Spinal cord (tissue), 10 donors: ENCODE measurements at places on chromosomes 5 and 9.

- no peak for DNase-seq
Observed at GRCh38 chr5:134099288-134099872, 15.1 kb upstream of the TCF7 start.

GRCh38 chr5:93789173-93790067 is 48.0 kb upstream of the POU5F2 start:
- DNase-seq = no peak

DNA sequence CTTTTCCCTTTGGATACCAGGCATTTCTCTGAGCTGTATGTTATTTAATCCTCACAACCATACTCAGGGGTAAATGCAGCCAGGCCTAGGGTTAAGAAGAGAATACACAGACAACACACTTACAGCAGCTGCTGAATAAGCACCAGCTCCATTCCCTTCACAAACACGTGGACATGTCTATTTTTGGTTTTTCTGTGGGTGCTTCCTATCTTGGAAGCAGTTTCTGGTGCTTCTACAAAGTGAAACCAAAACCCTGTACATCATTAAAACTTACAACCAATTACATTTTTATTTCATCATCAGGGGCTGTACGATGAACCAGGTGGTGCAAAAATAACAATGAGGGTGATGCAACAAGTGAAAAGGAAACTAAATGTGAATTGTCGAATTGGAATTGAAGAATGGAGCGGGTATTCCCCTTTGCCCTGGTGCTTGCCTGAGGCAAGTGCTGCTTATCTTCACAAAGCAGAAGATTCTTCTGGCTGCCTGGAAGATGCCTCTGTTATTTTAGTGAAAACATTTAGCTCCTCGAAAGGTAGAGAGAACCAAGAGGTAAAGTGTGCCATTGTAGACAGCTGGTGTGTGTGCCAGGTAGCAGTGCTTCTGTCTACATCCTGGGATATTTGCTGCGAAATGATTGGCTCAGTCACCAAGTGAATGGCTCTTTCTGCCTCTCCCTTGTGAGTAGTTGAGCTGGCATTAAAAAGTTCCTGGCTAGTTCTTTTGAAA is 18.6 kb upstream of the IFNB1 start:
- DNase-seq = no peak

GRCh38 chr5:119267958-119268386 is 87.8 kb upstream of the TNFAIP8 start:
- peak; percentile 96 for DNase-seq

- no peak for DNase-seq
Observed at GRCh38 chr9:93301291-93301811, 117.4 kb downstream of the WNK2 start.

DNA sequence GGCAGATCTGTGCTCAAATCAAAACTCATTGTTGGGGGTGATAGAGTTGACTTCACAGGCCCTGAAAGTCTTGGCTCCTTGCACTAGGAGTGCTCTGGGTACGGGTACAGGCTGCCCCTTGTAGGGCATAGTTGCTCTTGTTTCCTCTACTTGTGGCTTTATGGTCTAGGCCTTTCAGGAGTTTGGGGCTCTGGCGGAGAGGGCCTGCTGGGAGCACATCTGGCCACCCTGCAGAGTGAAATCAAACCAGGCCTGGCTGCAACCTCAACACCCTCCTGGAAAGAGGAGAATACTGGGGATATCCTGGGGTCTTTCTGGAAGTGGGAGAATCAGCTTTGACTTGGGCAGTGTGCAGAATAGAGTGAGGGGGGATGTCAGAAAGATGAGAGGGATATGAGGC is 1.5 kb downstream of the TGFBI start:
- DNase-seq = no peak

- no peak for DNase-seq
Observed at GRCh38 chr9:99118782-99119466, 14.0 kb downstream of the TGFBR1 start.

DNA sequence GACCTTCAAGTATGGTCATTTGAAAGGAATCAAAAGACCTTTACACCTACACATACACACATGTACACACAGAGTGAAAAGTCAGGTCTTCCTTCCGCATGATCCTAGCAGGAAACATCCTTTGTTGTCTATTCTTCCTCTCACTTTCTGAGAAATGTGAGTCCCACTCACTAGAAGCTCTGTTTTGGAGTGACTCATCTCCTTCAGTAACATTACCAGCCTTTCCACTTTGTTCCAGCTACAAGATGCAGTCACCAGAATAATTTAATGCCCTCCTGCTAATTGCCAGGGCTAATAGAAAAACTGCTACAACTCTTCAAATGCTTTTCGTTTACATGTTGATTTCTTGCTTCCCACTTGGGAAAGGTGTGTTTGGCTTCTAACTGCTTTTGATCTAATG is 417.3 kb downstream of the RASEF start:
- DNase-seq = no peak

- DNase-seq = no peak
Observed at GRCh38 chr5:73131711-73132425, 11.5 kb downstream of the TMEM171 start.

DNA sequence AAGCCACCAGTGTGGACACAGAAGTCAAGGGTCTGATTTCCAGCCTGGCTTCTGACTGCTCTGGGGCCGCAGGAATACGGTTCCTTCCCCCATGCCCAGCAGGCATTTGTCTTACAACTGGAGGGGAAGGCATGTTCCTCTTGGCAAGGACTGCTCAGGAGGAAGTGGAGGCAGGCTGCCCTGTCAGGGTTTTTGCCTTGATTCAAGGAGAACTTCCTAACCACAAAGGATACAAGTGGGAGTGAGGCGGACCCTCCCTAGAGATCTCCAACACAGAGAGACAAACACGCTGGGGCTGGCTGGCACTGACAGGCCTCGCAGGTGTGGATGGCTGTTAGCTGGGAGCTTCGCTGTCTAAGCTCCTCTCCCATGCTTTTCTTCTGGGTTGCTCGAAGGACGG is 19.1 kb downstream of the TGFBI start:
- no peak for DNase-seq

- peak; percentile 18 for DNase-seq
Observed at GRCh38 chr9:119689879-119690278, 320.6 kb upstream of the BRINP1 start.

GRCh38 chr5:160260881-160261815 is 31.8 kb downstream of the FABP6 start:
- no peak for DNase-seq

DNA sequence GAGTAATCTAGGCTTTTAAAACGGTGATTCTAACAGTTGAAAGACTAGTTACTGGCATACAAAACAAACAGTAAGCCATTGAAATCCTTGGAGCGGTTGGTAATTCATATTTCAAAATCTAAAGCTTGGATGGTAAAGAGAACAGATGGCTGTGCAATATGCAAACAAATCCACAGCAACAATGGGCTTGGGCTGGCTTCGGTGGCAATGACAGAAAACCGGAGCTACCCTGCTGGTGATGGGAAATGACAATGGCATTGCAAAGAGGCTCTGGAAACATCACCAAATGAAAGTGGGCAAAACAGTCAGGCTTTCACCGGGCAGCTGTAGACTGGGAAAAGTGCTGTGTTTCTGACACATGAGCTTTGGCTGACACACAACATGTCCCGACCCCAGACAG is 42.2 kb downstream of the MED27 start:
- DNase-seq = no peak

GRCh38 chr9:27528886-27529315 is 713 bp downstream of the MOB3B start:
- peak; percentile 67 for DNase-seq

GRCh38 chr5:146329697-146330096 is 8.9 kb upstream of the POU4F3 start:
- no peak for DNase-seq

GRCh38 chr5:138245717-138246116 is 28.7 kb downstream of the GFRA3 start:
- DNase-seq = no peak

DNA sequence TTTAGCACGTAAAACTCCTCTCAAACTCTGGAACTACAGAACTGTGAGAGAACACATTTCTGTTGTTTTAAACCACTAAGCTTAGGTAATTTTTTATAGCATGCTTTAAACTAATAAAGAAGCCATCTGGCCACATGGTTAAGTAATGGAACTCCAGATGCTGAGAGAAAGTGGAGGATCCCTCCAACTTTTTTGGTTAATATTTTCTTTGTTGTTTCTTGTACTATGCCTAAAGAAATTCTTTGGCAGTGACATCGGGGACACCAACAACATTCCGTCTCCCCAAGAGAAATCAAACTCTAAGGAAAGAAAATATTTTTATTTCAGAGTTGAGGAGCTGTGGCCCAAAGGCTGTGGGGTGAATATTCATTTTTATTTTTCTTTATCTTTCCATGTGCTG is 734.8 kb upstream of the CDH9 start:
- DNase-seq = no peak

DNA sequence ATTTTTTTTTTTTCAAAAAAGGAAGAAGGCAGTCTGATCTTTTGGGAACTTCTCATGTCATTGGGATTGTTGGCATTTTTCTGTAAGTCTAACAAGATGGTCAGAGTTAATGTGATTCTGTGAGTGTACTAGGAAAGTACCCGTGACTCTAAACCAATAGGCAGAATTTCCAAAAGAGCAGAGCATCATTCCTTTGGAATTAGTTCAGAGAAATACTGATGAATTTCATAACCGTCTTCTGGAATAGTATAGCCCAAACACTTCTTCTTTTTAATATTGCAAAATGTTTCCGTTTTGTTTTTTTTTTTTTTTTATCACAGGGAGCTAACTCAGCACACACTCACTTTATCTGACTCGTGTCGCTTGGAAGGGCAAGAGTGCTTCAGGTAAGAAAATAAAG is 407.4 kb downstream of the DTWD2 start:
- no peak for DNase-seq

DNA sequence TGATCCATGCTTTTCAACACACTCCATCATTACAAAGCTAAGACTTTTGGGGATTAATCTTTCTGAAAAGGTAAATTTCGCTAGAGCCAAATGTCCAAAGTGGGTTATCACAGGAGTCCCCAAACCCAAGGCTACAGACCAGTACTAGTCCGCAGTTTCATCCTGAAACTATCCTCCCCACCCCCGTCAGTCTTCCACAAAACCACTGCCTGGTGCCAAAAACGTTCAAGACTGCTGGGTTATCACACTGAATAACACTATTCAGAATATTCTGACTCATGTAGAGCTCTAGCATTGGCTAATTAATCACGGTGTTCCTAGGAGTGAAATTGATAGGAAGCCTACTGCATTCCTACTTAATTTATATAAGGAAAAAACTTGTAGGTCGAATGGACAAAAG is 24.7 kb downstream of the ERP44 start:
- DNase-seq = no peak

GRCh38 chr5:142748568-142749249 is 21.5 kb upstream of the ARHGAP26 start:
- DNase-seq = no peak

DNA sequence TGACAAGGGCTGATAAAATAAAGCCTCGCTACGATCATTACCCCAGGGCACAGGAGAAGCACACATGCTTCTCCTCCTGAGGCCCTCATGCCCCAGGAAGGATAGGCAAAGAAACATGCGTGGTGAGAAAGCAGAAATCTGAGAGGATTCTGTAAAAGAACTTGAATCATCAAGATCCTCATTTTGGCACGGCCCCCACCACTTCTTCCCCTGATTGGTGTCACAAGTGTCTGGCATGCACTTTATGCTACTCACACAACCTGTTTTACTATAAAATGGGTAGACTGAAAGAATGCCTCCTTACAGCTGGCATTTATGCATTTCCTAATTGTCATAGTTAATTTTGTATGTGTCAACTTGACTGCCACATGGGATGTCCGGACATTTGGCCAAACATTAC is 32.1 kb downstream of the PCA3 start:
- DNase-seq = no peak

DNA sequence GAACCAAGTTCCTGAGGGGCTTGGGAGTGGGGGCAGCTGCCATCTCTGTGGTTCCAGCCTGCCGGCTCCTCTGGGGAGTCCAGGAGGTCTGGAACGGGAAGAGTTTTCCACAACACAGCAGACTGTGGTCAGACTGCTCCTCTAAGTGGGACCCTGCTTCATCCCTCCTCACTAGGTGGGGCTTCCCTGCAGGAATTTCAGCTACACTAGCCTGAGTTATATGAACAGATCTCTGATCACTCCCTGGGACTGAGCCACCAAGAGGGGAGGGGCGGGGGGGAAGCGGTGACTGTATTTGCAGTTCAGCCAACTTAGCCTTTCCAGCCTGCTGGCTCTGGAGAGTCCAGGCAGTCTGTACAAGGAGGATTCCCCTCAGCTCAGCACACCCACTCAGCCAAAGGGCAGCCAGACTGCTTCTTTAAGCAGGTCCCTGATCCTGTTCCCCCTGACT is 19.4 kb downstream of the DTWD2 start:
- no peak for DNase-seq

- no peak for DNase-seq
Observed at GRCh38 chr9:134189145-134189469, 24.7 kb upstream of the RNU6ATAC start.

DNA sequence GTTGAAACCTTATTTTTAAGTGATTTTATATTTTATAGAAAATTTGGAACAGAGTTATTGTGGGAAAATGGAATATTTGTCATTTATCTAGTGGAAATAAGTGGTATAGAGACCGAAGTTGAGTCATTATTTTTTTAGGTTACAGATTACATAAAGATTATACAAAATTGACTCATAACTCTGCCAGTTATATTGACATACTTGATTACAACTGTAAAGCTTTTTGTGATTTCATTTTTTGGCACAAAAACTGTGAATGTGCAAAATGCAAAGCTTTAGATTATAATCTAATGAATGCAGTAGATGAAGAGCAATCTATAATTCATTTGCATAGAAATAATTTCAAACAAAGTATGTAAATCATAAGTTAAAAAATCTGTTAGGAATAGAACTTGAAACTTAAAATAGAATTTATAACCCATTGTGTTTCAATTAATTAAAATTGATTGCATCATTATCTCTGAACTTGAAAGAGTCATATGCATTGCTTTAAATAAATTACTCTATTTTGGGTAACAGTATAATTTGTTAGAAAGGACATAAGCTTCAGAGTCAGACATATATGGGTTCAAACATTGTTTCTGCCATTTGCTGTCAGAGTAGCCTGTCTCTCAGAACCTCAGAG is 280.4 kb downstream of the FER start:
- DNase-seq = no peak

DNA sequence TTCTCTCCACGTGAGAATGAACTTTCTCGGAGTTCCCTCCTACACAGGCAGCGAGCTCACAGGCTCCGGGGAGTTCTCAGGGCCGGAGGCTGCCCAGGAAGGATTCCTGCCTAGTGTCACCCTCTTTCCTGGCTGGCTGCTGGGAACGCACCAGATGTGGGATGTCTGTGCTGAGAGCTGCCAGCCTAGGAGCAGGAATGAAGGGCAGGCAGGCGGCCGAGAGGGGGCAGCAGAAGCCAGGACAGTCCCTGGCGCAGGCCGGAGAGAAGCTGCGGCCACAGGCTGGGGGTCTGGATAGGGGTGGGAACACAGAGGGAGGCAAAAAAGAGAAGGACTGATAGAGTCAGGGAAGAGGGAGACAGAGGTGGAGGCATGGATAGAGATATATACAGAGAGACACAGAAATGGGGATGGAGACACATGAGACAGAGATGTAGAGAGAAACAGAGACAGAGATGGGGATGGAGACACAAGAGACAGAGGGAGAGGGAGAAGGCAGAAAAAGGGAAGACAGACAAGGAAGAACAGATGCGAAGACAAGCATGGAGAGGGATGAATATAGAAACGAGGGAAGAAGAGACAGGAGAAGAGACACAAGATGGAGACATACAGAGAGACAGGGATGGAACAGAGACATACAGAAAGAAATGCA is 25.3 kb upstream of the ENHO start:
- DNase-seq = peak; percentile 89

GRCh38 chr5:114402206-114402605 is 40.3 kb downstream of the KCNN2 start:
- DNase-seq = no peak
